ENCODE measurements at places on chromosomes 1 and 21.

DNA sequence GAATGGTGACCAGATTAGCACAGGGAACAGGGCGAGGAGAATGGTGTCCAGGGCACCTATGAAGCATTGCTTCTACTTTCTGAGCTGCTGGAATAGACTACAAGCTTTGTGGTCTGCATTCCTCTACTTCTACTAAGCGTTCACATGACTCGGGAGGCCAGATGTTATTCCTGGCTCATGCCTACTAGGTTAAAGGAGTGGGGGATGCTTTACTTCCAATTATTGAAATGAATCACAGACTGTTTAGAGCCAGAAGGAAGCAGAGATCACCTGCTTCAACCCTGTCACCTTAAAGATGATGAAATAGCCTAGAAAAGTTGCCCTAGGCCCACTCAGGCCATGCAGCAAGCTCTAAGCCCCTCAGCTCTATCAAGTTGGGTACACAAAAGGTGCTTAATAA, 633.5 kb downstream of the KIF26B start:
- no peak for DNase-seq

DNA sequence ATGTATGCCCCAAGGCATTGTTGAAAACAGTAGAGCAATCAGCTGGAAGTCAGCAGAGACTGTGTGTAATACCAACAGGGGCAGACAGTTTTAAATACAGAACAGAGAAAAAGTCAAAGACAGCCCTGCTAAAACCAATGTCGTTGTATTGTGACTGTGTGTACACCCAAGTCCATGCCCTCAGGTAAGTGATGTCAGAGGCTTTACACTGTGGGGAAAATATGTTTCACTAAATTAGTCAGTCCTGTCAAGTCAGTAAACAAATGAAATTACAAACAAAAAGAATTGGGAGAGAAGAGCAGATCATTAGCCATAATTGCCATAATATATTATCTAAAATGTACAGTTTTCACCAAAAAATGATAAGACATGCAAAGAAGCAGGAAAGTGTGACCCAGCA, 2.4 kb upstream of the CYP2J2 start:
- no peak for DNase-seq

- DNase-seq = peak; percentile 74
Measured at GRCh38 chr1:233295237-233295974, at the start of gene PCNX2. PCNX2 (minus strand) TSS chr1:233295725; CDS start chr1:233295478, 247 bp downstream.

GRCh38 chr1:174953285-174954072, 46.3 kb upstream of the CACYBP start:
- no peak for DNase-seq

DNA sequence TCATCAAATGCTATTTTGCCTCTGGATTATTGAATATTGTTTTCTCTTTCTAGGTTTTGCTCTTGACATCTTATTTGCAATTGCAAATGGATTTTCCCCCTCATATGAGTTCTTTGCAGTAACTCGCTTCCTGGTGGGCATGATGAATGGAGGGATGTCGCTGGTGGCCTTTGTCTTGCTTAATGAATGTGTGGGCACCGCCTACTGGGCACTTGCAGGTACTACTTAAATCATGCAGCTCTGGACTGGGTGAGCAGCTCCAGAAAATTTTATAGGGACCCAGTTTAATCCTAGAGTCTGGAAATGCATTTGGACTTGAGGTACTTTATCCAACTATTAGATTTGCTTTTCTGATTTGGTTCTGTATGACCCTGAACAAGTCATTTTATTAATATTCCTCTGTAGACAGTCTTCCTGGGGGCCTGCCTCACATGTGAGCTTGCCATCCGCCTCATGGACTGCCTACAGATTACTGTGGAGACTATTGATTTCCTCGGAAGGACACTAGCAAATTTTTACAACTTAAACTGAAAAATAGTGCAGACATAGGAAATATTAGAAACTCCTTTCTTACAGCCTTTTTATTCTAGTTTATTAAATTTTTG, 44.5 kb downstream of the SLC22A15 start:
- DNase-seq = peak; percentile 35

DNA sequence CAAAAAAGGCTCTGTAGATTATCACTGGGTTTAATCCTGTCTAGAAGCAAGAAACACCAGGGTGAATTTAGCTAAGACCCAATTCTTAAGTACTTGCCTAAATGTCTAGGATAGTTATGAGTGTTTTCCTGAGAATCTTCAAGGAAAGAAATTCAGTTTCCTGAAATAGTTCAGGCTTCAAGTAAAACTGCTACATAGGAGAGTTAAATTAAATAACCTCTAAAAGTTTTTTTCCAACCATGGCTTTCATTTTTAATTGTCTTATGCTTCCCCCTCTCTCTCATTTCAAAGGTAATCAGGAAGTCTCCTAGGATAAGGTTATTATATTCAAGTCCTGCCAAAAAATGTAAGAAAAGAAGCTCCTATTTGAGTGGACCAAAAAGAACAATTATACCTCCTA, 46.7 kb upstream of the FBXO28 start:
- no peak for DNase-seq

GRCh38 chr1:172948457-172948856, 102.3 kb downstream of the TNFSF18 start:
- DNase-seq = peak; percentile 10

GRCh38 chr1:227786673-227787512, 28.6 kb upstream of the PRSS38 start:
- no peak for DNase-seq

DNA sequence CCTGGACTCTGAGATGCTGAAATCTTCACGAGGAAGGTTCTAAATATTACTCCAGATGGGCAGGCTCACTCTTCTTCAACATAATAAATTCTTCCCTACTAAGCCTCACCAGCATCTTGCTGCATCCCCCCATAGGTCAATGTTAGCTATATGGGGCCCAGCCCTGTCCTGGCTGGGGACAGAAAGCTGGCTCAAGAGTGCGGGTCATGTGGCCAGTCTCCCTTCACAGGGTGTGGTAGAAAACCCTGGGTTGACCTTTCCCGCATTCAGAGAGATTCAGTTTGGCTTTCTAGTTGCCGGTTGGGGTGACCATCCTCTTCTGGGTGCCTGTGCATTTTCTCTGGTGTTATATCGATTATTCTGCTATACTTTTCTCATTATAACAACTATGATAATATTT, 19.8 kb upstream of the KPRP start:
- no peak for DNase-seq

DNA sequence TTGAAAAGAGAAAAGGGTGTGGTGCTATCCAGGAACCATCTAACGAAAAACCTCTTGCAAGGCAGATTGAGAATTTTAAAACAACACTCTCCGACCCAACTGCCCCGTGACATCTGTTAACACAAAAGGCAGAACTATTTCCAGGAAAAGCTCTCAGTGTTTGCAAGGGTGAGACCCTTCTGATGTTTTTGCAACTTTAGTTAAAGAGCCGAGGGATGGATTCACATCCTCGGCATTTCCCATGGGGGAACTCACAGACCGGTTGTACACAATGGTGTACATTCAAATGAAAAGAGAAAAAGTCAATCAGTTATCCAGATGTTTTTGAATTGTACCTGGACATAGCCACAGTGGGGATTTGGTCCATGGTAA, 120.0 kb downstream of the NGF start:
- DNase-seq = no peak

- DNase-seq = no peak
Measured at GRCh38 chr1:51621161-51621560, 4.3 kb downstream of the OSBPL9 start.

DNA sequence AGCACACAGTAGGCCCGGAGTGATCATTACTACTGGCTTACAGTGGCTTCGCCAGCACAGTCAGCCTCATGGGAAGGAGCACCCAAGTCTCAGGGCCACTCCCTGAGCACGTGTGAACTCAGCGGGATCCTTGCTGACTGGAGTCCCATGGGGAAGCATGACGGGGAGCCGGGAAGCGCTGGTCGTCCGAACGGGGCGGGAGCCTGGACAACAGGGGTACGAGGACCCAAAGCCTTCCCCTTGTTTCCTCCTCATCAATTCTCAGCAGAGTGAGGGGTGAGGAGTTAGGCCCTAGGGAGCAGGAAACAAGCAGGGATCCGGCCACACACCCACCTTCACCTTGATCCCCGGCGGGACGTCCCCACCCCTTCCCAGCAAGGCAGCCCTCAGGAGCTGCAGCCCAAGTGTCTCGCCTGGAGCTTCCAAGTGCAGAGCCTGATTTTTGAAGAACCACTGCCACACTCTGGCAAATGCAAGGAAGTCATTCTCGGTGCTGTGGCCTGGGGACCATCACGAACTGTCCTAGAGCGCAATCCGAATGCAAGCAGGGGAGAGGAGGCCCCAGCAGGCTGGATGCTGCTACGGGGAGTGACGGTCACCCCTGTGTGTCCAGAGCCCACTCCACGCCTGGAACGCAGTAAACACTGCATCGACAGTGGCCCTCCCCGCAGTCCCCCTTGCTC, 35.5 kb downstream of the TOMM20 start:
- no peak for DNase-seq

DNA sequence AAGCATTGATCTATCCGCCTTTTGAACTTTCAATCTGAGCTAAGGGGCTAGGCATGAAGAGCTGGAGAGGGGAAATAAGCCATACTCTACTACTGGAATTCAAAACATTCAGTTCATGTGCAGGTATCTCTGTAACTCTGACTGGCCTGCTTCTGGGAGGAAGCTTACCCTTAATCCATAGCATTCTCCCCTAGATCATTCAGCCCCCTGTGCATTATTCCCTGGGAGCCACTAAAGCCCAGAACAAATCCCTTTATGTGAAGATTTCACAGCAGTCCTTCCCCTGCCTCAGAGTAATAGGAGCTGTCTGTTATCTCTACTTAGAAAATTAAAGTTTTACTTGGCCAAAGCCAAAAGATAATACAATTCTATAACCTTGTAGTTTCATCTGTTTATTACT, 300.7 kb downstream of the SEC16B start:
- no peak for DNase-seq

DNA sequence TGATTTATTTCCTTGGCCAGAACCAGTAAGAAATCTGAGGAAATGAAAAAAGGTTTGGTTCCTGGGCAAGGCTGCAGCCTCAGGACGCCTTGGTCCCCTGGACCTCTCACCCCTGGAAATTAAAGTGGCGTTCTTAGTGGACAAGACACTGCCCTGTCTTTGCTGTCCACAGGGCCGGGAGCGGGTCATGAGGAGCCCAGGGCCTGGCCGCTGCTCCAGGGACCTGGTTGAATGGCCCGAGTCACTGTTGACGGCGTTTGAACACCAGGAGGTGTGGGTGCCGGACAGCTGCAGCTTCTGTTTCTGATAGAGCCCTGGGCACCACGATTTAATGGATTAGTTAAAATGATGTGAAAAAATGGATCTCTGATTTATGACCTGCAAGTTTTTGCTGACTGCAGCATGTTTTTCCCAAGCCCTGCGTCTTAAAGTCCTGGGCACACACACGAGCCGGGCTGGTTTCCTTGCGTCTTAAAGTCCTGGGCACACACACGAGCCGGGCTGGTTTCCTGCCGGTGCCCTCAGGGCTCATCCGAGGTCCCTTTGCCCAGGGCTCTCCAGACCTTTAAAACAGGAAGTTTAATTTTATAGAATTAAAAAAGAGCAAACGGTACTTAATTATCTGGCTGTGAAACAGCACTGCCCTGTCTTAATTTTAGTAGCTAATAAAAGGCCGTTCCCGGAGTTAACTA, 74.1 kb upstream of the ACTRT2 start:
- no peak for DNase-seq

- DNase-seq = peak; percentile 62
Measured at GRCh38 chr1:44786138-44786840, 1.7 kb downstream of the BEST4 start.

DNA sequence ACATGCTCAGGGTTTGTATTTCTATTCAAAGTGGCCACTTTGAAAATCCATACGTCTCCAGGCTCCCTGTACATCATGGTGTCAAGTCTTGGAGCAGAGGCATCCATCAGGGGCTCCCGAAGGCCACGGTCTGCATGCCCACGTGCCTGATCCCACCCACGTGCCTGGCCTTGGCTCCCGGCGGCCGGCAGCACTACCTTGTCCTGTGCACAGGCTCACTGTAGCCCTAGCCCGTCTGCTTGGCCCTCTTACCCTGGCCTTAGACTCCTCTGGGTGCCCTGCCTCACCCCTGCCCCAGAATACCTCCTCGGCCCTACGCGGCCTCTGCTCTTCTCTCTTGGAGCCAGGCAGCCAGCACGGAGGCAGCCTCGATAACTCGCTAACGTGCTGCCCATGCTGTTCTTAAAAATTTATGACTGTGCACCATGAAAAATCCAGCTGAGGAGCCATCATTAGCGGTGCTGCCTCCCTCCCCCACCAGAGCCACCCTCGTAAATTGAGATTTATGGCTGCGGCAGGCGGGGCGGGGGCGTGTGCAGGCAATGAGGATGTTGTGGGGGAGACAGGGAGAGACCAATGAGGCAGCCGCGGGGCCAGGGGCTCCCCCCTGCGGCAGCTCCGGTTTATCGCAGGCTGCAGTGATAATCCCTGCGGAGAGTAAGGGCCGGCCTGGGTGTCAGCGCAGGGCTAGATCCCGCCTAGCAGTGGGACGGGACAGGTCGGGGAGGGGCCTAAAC, 24.6 kb downstream of the DMAP1 start:
- DNase-seq = no peak

- DNase-seq = no peak
Measured at GRCh38 chr21:41677671-41678015, 89.2 kb downstream of the RIPK4 start.

GRCh38 chr1:164576291-164577271, 17.6 kb downstream of the PBX1 start:
- no peak for DNase-seq

DNA sequence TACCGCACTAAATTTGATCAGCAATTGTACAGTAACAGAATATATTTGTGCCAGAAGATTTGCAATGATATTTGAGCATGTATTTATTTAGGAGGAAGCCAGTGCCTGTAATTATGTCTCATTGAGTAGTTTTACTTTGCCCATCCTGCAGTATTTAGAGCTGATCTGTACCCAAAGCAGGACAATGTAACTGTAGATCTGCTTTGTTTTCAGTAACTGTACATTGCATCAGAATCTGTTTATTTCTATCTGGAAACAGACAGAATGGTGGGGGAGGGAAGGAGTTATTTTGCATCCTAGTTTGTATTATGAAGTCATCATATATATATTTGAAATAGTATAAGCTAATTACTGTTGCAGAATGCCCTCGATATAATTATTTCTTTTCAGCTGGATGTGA, 36.2 kb upstream of the LRRC8C start:
- DNase-seq = no peak

GRCh38 chr1:13586001-13586400, 2.4 kb downstream of the PDPN start:
- no peak for DNase-seq

DNA sequence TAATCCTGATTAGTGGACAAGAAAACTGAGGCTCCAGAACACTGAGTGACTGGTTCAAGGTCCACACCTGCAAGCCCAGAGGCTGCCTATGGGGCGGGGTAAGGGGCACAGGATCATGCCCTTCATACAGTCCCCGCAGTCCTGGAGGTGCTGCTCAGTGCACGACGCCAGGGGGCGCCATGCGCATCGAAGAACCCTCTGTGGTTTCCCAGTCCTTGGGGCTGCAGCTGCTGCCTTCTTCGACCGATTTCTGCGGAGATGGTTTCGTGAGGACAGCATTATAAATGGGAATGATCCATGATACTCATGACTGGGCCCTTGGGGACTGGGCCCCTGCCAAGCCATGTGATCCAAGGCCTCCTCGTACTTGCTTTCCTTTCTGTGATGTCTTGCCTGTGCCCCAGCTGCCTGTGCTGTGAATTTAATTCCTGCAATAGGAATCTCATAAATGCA, 37.1 kb upstream of the ARHGEF10L start:
- peak; percentile 18 for DNase-seq

All from CD4-positive, alpha-beta T cell treated with Interleukin-4 for 4 hours (primary cell).